CD4-positive, CD25-positive, alpha-beta regulatory T cell (primary cell): ENCODE measurements at places on chromosomes 1 and 21.
A peak's percentile ranks its signal among the peaks of the same experiment; 100 is the strongest.

- H3K4me3 ChIP-seq: no peak overlapping the region
- H3K27me3 ChIP-seq: peaks cover 6% of the 10 kb centered on the region
- H3K36me3 ChIP-seq: no peaks in the 10 kb centered on the region
- DNase-seq: no peak
- H3K27ac ChIP-seq: no peak overlapping the region
- no peaks in the 10 kb centered on the region for H3K4me1 ChIP-seq
Measured at GRCh38 chr1:18778437-18778836, 81.0 kb downstream of the TAS1R2 start.

GRCh38 chr1:229252228-229252984, 18.5 kb upstream of the RAB4A start:
- peak overlapping the region; percentile 84 for H3K4me3 ChIP-seq
- no peaks in the 10 kb centered on the region for H3K27me3 ChIP-seq
- no peak for DNase-seq
- H3K36me3 ChIP-seq: no peaks in the 10 kb centered on the region

- H3K27ac ChIP-seq: no peak overlapping the region
- H3K36me3 ChIP-seq: peaks cover 10% of the 10 kb centered on the region
- peaks cover 2% of the 10 kb centered on the region for H3K27me3 ChIP-seq
- H3K4me3 ChIP-seq: no peak overlapping the region
- DNase-seq: no peak
Measured at GRCh38 chr1:192814805-192815204, 6.0 kb downstream of the RGS2 start.

DNA sequence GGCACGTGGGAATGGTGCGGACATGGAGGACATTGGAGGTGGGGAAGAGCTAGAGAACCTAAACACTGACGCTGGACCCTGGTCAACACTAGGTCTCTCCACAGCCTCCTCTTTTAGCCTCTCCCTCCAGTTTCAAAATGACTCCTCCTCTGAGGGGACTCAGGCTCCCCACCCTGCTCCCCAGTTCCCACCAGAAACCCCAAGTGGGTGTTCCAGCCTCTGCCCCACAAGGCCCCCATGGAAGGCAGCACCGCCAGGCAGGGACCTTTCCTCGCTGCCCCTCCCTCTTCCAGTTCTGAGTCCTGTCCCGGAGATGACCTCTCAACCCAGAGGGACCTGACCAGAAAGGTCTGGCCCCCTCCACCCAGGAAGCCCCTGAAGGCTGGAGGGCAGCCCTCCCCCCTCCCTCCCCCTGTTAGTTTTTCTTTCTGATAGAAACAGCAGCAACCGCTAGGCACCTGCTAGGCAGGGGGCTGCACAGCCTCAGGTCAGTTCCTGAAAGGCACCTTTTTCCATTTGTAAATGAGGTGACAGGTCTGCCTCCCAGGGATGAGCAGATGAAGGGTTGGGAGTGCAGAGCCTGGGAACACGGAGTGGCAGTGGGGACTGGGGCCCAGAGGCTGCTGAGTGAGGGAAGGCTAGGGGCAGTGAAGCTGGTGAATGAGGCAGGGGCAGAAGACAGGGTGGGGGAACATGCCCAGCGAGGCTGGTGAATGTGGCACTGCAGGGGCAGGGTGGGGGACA, 9.3 kb upstream of the ITGB2 start:
- H3K4me3 ChIP-seq: peak overlapping the region; percentile 26
- DNase-seq: no peak
- H3K27ac ChIP-seq: peak overlapping the region; percentile 82
- no peaks in the 10 kb centered on the region for H3K27me3 ChIP-seq
- no peaks in the 10 kb centered on the region for H3K36me3 ChIP-seq

GRCh38 chr1:89781494-89782126, 39.2 kb upstream of the LRRC8D start:
- H3K27me3 ChIP-seq: no peaks in the 10 kb centered on the region
- no peak overlapping the region for H3K4me3 ChIP-seq
- no peaks in the 10 kb centered on the region for H3K36me3 ChIP-seq
- peaks cover 12% of the 10 kb centered on the region for H3K4me1 ChIP-seq
- peak; percentile 36 for DNase-seq

GRCh38 chr1:106861110-106861509, 195.4 kb upstream of the PRMT6 start:
- no peak overlapping the region for H3K4me3 ChIP-seq
- no peak overlapping the region for H3K27ac ChIP-seq

DNA sequence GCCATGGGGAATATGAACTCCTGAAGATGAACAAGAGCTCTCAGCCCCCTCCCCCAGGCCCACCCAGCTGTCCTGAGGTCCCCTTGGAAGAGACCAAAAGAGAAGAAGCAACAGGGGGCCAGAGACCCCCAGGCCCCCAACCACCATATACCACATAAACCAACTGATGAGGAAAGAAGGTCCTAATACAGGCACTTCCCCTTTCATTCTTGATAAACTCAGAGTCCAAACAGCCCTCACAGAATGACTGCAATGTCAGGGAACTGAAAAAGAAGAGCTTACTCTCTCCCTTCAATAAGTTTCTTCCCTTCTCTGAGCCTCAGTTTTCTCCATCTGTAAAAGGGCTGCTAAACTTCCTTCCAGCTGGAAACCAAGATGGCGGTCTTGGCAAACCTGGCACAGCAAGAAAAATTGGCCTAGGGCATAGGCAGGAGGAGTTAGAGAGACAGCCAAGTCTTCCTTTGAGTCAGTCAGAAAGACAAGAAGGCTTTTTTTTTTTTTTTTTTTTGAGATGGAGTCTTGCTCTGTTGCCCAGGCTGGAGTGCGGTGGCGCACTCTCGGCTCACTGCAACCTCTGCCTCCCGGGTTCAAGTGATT, 90.5 kb downstream of the VWA5B1 start:
- no peak overlapping the region for H3K4me3 ChIP-seq
- no peak overlapping the region for H3K27ac ChIP-seq
- H3K4me1 ChIP-seq: no peaks in the 10 kb centered on the region

DNA sequence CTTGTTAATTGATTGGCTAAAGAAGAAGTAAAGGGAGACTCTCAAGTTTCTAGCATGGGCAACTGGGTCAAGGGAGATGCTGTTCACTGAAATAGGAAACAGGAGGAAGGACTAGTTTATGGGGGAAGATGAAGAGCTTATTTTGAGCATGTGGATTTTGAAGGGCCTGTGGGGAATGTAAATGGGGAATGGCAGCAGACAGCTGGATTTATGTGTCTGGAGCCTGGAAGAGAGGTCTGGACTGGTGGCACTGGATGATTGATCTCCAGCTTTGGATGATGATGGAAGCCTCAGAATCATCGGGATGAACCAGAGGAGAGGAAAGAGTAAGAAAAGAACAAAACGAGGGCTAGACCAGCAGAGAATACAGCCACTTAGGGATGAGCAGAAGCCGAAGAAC, 54.9 kb upstream of the ENAH start:
- peaks cover 5% of the 10 kb centered on the region for H3K27me3 ChIP-seq
- no peaks in the 10 kb centered on the region for H3K36me3 ChIP-seq
- DNase-seq: no peak
- no peak overlapping the region for H3K4me3 ChIP-seq
- no peaks in the 10 kb centered on the region for H3K4me1 ChIP-seq
- no peak overlapping the region for H3K27ac ChIP-seq

DNA sequence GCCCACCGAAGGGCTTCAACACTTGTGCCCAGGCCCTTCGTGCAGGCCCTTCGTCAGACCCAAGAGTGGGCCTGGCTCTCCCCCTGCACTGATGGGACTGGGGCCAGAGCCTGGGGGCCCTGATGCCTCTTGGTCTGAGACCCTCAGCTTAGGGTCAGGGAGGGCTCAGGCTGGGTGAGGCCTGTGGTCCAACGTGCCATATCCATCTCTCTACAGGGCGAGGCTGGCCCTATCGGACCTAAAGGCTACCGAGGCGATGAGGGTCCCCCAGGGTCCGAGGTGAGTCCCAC, 15.6 kb downstream of the COL6A1 start:
- H3K27ac ChIP-seq: no peak overlapping the region
- H3K4me3 ChIP-seq: no peak overlapping the region
- H3K4me1 ChIP-seq: no peaks in the 10 kb centered on the region
- no peaks in the 10 kb centered on the region for H3K36me3 ChIP-seq
- no peaks in the 10 kb centered on the region for H3K27me3 ChIP-seq
- no peak for DNase-seq

DNA sequence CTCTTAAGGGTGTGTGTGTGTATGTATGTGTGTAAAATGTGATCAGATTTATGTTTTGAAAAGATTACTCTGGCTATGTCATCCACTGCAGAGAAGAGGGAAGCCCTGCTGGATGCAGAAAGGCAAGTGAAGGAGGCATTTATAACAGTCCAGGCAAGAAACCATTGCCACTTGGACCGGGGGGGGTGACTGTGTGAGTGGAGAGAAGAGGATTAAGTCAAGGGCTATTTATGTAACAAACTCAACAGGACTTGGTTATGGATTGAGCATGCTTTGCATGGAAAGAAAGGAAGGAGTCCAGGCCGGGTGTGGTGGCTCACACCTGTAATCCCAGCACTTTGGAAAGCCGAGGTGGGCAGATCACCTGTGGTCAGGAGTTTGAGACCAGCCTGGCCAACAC, 143.0 kb downstream of the URB2 start:
- H3K27me3 ChIP-seq: peaks cover 2% of the 10 kb centered on the region
- H3K4me1 ChIP-seq: no peaks in the 10 kb centered on the region
- no peaks in the 10 kb centered on the region for H3K36me3 ChIP-seq
- H3K27ac ChIP-seq: no peak overlapping the region
